ENCODE measurements at places on chromosomes 3 and 15. TPM values are rescaled to one million over a fixed set of nuclear protein-coding genes. Genes with fewer than 3 reads are reported as not detected.

- no peak for DNase-seq
- H3K27me3 ChIP-seq: no peaks in the 10 kb centered on the region
- no peak overlapping the region for H3K27ac ChIP-seq
- no peak overlapping the region for H3K4me3 ChIP-seq
- H3K4me1 ChIP-seq: no peaks in the 10 kb centered on the region
- no peaks in the 10 kb centered on the region for H3K36me3 ChIP-seq
Measured at GRCh38 chr3:117417411-117417810, 707.8 kb downstream of the TUSC7 start.

- no peak overlapping the region for H3K4me3 ChIP-seq
- no peaks in the 10 kb centered on the region for H3K4me1 ChIP-seq
- no peak for DNase-seq
Measured at GRCh38 chr3:131568460-131568859, 65.7 kb upstream of the MRPL3 start.

DNA sequence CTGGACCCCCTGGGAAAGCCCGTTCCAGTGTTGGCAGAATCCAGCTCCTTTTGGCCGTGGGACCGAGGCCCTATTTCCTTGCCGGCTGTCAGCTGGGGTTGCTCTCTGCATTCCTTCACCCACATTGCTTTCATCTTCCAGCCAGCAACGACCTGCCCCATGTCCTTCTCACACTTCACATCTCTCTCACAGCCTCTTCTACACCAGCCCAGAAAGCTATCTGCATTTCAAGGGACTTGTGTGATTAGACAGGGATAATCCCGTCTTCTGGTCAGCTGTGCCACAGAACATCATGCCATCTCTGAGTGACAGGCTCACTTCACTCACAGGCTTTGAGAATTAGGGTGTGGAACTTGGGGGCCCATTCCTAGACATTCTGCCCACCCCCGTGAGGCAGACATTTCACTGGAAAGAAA is 16.4 kb downstream of the EFCC1 start:
- no peak overlapping the region for H3K4me3 ChIP-seq
- H3K4me1 ChIP-seq: no peaks in the 10 kb centered on the region

Gene MKRN2OS
- total RNA-seq: not detected

Gene SLC12A1
- not detected for total RNA-seq

Gene NPAP1
- total RNA-seq: 0.34 TPM

Data from lung (tissue), 17 donors.